ENCODE measurements at places on chromosomes 12 and 14.

DNA sequence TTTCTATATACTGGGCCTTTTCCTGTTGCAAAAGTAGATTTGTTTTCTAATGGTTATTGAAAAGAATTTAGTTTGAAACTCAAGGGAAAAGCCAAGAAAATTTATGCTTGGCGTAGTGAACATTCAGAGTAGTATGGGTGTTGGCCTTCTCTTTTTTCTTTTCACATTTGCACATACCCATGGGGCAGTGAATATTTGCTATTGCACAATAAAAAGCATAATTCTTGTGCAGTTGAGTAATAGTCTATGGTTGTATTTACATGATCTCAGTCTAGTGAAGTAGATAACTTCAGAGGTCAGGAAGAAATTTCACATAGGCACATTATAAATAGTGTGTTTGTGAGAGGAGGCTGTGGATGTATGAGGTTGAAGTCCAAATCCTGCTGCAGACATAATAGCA is 158.1 kb downstream of the FLRT2 start:
- no peak for DNase-seq

- no peak for DNase-seq
These were observed 125.7 kb downstream of the TSPAN9 start for GRCh38 chr12:3202734-3203446.

DNA sequence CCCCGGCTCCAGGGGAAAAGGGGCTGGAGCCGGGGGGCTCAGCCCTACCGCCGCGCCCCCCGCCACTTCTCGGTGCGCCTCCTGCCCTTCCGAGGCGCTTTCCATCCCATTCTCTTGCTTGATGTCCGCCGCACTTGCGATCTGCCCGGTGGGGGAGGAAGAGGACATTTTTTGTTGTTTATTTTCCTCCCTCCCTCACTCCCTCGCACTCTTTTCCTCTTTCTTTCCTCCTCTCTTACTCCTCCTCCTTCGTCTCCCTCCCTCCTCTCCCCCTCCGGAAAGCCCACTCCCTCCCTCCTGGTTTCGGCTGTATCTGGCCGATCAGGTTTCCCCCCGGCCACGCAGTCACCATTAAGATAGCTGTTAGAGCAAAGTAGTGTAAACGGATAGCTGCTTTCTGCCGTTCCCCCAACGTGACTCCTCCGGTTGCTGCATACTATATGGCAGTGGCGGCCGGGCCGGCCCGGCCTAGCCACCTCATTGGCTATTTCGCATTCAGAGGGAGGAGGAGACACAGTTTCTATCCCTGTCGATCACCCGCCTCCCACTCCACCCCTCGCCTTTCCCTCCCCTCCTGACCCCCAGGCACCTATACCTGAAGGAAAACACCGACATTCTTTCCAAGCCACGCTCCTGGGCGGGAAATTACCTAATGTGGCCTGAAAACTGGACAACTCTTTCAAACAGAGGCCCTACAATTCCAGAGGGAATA is at the start of gene SIX4:
Gene SIX4, minus strand, starts transcription at position 445 of the 712 bp plus-strand sequence. Its CDS starts 277 bp downstream, at position 168.
- peak; percentile 48 for DNase-seq

- DNase-seq, result no peak
These were observed 49.3 kb downstream of the C14orf132 start for GRCh38 chr14:96088481-96088880.

DNA sequence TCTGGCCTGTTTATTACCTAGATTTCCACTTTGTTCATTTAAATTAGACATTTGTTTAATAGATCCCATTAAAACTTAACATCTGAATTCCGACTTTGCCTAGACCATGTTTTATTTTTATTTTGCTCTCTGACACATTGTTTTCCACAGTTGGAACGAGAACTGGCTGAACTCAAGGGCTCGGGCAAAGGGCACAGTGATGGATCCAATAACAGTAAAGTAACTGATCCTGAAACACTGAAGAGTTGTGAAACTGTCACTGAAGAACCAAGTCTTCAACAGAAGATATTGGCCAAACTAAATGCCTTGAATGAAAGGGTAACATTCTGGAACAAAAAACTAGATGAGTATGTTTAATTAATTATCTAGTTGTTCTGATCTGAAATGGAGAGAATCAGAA is 39.7 kb downstream of the LRRC9 start:
- DNase-seq, result no peak

Measured in GM04503 (cell line).